ENCODE measurements at places on chromosomes 12 and 14.

DNA sequence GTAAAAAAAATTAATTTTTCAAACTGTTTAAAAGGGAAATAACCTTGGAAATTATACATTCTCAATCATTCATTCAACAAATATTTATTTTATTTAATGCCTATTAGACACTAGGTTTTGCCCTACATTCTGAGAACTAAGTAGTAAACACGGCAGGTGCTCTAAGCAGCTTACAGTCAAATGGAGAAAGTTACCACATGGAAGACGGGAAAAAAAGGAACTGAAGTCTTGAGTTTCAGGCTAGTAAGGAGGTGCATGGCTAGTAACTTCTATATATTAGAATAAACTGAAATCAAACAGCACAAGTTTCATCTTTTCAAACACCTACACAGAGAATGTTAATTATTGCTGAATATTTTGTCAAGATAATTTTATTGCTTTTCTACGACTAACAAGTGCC, 52.9 kb downstream of the C12orf42 start:
- DNase-seq = no peak

DNA sequence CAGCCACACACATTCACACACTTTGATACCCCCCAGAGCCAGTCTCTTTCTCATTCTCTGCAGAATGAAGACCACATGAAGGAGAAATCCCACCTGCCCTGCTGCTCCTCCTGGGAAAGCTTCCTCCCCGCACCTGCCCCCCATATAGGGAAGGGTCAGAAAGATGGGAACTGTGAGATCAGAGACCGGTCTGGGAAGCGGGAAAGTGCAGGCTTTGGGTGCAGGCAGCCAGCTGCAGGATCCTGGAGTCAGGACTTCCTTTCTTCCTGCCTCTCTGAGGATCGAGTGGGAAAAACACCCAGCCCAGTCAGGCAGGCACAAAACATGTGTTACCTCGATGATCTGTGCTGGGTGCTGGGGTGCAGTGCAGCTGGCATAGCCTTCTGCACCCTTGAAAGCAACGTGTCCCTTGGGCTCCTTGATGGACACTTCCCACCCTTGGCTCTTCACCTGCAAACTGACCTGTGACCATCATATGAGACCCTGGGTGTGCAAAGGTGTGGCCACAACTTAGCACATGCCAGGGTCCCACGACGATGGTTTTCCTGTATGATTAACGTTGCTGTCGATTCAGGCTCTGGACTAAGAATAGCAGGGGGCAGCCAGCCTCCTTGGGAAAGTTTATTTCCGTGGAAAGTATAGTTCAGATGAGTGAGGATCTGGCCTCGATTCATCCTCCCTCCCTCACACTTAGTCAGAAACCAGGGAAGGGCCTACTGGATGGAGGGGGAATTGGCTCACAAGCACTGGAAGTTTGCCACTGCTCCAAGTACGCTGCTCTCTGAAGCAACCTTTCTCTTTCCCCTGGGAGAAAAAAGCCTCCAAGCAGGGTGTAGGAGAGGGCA, 105.4 kb upstream of the MED13L start:
- no peak for DNase-seq

GRCh38 chr12:106205208-106206069, 42.4 kb downstream of the CKAP4 start:
- DNase-seq = no peak

GRCh38 chr12:118059341-118060191, 1.4 kb downstream of the WSB2 start:
- no peak for DNase-seq

GRCh38 chr14:81633496-81633895, 99.8 kb upstream of the SEL1L start:
- no peak for DNase-seq

- no peak for DNase-seq
Observed at GRCh38 chr12:49888461-49889151, 15.1 kb downstream of the FAIM2 start.

DNA sequence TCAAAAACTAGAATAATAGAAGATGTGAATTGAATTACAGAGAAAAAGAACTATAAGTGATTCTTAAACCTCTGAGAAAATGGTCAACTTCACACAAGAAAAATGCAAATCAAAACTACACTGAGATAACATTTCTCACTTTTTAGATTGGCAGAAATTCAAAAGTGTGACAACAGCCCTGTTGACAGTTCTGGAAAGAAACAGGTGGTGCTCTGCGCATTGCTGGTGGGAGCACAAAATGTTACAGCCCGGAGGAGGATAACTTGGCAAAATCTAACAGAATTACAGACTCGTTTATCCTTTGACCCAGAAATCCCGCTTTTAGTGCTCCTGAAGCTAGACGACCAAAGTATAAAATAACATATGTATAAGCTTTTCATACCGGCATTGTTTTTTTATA, 222.5 kb upstream of the CNTN1 start:
- DNase-seq = no peak

GRCh38 chr14:28141662-28142061, 624.9 kb upstream of the FOXG1 start:
- no peak for DNase-seq

- DNase-seq = no peak
Observed at GRCh38 chr12:32027684-32028365, 68.6 kb downstream of the RESF1 start.

DNA sequence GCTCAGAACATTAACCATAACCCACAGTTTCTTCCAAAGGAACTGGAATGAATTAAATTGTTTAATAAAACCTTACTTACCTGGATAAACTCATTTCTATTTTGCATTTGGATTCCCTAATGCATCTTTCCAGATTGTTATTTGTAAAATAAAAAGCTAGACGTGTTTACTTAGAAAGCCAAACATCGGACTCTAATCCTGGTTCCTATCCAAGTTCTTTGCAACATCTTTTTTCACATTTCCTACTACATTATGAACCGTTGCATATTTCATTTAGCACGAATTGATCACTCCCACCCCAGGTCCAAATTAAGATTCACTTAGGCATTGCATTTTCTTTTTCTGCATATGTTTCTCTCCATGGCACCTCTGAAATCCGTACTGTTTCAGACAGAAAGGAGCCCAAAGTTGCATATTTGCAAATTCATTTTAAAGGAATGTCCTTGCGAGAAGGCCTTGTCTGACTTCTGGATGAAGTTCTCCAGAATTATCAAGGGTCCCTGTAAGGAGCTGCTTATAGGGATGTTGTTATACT, 164.4 kb upstream of the GSC start:
- no peak for DNase-seq

DNA sequence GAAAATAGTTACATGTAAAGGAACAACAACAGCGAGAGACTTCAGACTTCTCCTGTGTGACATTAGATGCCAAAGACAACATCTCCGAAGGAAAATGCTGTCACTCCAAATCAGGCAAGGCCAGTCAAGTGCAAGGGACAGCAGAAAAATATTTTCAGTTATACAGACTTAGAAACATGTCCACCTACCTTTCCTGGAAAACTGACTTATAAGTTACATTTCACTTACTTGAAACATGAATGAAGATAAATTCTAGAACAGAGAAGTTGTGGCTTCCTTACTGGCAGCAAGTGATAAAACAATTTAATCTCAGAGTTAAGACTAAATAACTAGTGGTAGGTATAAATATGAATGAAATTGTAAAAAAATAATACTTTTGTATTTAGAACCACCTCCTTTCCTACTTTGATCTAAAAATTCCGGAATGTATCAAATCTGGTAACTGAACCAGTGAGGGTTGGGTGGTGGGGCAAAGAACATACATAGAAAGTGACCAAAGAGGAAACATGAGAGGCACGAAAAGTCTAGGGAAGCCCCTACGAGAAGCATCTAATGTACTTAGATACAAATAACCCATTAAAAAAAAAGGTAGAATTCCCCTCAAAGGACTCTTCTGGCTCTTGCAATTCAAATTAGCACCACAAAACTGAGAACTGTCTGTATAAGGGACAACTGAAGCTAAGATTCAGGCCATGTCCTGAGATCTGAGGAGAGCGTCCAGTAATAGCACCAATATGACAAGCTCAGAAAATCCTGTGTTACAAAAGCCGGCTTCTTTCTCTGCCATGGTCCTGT, 21.2 kb downstream of the MTHFD1 start:
- DNase-seq = no peak

DNA sequence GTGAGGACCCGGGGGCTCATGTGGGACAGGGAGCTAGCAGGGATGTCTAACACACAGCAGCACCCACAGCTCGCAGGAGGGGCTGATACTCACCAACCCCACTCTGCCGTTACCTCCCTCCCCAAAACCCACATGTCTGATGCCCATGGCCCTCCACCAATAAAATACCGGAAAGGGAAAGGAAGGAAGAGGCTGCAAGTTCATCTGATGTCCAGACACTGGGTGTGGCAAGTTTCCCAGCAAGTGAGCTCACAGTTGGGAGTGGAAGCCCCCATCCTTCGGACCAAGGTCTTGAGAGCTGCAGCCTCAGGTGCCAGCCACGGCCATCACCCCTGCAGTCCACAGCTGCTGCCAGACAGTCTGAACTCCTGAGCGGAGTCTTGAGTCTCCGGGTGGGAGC, 39.3 kb upstream of the DIO3 start:
- DNase-seq = no peak

- DNase-seq = no peak
Observed at GRCh38 chr12:57092876-57093414, 4.0 kb downstream of the NAB2 start.

GRCh38 chr14:65703996-65704395, 291.5 kb downstream of the FUT8 start:
- no peak for DNase-seq

- DNase-seq = no peak
Observed at GRCh38 chr12:43578782-43579181, 26.8 kb upstream of the ADAMTS20 start.

DNA sequence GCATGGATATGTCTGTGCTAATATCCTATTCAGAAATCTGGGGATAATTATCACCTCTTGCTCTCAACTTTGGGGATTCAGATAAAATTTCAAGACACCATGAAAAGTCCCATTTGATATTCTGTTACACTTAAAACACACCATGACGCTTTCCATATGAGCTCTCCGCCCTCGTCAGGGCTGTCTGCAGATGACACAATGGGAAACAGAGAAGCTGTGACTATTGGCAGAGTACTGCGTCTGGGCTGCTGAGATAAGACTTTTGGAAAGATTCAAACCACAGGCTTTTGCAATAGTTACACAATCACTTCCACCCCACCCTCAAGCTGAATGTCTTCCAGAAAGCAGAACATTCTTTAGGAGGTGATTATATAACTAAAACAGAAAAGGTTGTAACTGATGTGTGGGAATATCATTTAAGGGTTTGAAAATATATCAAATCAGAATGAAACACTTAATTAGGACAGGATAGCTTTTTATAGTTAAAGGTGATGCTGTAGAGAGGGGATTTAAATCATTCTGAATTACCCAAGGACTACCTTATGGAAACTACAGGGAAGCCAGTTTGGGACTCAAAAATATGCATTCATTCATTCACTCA, 75.3 kb upstream of the TMPO start:
- DNase-seq = peak; percentile 39

GRCh38 chr12:26156201-26156871, 31.5 kb upstream of the BHLHE41 start:
- no peak for DNase-seq

GRCh38 chr12:78473136-78473535, 391.4 kb upstream of the SYT1 start:
- no peak for DNase-seq

DNA sequence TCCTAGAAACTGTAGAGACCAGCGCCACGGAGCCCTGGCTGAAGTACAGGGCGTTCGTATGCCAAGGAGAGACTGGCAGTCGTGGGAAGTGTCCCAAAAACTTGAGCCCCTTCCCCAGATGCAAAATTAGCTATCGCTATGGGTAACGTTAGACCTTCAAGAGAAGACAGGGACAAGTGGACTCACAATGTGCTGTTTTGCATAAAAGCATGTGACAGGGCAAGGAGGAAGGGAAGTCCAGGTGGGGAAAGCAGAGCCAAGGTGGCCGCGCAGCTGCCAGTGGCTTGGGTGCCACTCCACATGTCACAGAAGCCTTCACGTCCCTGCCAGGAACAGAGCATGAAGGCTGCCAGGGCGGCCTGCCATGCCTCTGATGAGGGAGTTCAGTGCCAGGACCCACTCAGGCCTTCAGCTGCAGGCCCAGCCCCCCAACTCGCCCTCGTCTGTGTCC, 61.2 kb upstream of the DYNC1H1 start:
- DNase-seq = no peak

DNA sequence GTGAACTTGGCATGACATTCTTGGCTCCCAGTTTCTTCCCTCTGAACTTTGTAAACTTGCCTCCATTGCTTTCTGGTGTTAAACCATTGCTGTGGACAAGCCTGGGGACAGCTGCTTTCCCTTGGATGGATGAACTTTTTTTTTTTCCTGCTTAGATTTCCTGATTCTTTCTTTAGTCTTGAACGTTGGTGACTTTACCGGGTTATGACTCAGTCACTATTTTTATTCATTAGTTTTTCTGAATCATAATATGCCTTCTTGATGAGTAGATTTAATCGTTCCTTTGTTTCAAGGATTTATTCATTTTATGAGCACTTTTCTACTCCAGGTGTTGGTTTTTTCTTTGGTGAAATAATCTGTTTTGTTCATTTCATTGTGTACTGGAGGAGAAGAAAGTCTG, 155.0 kb upstream of the RTL1 start:
- no peak for DNase-seq

DNA sequence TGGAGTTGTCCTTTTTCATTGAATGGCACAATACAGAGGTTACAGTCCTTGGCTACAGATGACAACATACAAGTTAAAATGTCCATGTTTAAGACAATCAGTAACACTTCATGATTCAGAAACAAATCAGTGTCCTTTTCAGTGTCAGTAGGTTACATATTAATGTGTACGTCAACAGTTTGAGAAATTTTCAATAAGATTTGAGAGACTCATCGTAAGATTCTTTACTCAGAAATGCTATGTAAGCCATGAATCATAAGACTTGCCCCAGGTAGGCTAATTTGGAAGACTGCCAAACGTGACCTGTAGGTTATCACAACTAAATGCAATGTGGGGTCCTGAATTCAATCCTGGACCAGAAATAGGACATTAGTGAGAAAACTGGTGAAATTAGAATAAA, 3.5 kb downstream of the RDH12 start:
- DNase-seq = no peak

- DNase-seq = no peak
Observed at GRCh38 chr12:105622220-105622619, 291.7 kb downstream of the C12orf75 start.

GRCh38 chr12:94098466-94098865, 49.9 kb upstream of the PLXNC1 start:
- no peak for DNase-seq

DNA sequence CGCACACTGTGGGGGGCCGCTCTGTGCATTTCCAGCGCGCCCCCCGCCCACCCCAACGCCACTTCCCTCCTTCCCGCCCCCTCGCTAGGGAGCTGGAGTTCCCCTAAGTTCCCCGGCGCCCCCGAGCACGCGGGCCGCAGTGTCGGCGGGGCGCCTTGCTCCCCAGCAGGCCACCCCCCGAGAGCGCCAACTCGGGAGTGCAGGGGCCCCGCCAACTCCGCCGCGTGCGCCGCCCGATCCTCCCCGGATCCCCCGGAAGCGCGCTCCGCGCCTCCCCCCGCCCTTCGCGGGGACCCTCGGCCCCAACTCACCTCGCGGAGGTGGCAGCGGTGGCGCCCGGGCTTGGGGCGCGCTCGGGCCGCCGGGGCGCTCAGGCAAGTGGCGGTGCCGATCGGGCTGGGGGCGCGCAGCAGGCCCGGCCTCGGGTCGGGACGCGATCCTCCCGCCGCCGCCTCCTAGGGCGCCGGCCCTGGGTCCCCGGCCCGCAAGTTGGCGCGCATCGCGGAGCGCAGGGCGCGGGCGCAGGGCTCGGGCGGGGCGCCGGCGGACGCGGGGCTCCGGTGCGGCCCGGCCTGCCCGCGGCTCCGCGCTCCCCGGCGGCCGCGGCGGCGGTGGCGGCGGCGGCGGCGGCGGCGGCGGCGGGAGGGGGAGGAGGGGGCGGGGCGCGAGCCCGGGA, at the start of gene NCOR2:
TSS of gene NCOR2 (minus strand) at position 616 of the 676 bp plus-strand sequence. CDS start 72,361 bp downstream, outside the sequence.
- peak; percentile 72 for DNase-seq

Measured in activated CD4-positive, alpha-beta T cell treated with anti-CD3 and anti-CD28 coated beads for 36 hours (primary cell).